Globus pallidus (tissue), 1 donor: ENCODE measurements at places on chromosomes 16 and 17.

- no peak for DNase-seq
Observed at GRCh38 chr17:45987706-45988105, 11.3 kb upstream of the STH start.

DNA sequence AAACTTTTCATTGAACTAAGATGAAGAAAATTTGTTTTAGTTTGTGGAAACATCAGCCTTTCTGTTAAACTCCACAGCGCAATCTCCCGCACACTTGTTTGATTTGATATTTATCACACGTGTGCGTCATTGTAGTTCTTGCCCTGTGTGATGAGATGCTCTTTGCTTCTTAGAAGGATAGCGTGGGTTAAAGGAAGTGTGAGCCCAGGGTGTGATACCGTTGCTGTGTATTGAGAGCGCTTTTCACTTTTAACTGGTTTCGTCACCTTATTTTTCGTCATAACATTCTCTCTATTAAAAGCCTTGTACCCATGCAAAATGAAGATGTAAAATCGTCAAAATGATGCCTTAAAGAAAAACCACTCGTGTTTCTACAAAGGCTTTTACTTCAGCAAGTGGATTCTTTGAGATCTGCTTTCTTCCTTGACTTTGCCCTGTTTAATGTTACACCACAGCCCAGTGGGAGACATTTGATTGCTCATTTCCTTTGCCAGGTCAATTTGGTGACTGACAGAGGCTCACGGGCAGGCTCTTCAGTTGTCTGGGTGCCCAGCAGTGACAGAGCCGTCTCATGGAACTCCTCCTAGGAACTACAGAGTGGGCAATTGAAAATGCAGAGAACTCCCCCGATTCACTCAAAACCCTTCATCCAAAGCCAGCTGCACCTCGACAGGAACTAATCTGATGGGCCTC is 61.1 kb downstream of the RPA1 start:
- no peak for DNase-seq

GRCh38 chr16:19601083-19601976 is 45.8 kb downstream of the VPS35L start:
- peak; percentile 85 for DNase-seq

GRCh38 chr17:32141679-32142037 is 644 bp upstream of the RHOT1 start:
- DNase-seq: peak; percentile 33

DNA sequence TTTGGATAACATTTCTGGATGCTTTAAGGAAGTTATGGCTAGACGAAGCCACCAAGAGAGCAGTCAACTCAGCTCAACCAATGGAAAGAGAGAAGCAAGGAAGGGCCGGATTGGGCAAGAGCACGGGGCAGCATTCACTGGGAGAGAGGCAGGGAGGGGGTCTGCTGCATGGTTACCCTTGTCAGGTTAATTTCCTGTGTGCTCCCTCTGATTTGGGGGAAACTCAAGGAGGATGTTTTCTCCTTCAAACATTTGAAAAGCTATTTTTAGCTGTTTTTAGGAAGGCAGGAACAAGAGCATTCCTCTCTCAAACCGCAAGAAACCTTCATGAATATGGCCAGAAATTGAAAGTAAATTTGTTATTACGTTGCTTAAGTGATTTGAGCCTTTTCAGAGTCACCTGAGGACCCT is 118.5 kb upstream of the ZFHX3 start:
- DNase-seq: peak; percentile 23

DNA sequence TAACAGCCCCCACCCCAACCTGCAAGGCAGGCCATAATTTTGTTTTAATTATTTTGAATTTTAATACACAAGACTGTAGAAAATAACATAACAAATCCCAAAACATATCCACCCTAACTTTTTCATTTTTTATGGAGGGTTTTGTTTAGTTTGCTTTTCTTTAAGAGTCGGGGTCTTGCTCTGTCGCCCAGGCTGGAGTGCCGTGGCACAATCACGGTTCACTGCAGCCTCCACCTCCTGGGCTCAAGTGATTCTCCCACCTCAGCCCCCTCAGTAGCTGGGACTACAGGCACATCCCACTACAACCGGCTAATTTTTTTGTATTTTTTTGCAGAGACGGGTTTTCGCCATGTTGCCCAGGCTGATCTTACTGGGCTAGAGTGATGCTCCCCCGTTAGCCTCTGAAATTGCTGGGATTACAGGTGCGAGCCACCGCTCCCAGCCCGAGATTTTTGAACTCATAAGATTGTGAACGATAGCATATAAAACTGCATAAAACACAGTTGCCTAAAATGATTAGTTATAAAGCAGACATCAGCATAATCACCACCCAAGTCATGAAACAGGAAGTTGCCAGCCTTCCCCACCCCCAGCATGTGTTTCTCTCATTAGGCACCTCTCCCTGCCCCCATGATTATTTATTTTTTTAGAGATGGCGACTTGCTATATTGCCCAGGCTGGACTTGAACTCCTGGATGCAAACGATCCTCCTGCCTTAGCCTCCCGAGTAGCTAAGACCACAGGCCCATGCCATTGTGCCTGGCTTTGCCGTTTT is 13.6 kb upstream of the DOC2B start:
- no peak for DNase-seq

- DNase-seq: no peak
Observed at GRCh38 chr17:67671493-67671892, 46.2 kb upstream of the NOL11 start.

DNA sequence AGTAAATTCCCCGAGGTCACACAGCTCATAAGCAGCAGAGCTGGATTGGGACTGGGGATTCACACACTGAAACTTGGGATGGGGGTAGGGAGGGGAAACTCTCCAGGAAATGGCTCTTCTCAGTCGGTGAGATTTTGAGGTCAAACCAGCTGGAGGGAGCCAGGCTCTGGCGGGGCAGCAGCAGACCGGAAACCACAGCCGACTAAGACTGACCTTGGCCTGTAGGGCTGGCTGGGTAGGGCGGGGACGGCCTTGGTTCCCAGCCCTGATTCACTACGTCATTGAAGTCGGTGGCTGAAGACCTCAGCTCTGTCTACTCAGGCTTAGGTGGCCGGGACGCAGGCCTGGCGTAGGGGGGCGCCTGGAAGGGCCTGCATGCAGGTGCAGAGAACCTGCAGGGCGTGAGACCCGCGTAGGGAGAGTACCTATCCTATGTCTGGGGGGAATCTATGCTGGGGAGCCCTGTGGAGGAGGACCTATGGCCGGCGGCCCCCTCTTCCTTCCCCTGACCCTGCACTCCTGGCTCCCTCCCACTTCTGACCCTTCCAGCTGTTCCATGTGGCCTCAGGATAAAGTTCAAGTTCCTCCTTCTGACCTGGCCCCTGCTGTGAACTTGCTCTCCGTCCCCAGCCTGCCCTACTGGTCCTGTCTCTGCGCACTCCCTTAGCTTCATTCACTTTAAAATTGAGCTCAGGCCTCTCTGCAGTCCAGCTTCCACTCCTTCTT is 11.9 kb upstream of the SLC4A1 start:
- peak; percentile 64 for DNase-seq

- DNase-seq: no peak
Observed at GRCh38 chr17:30956764-30957374, 14.0 kb upstream of the RNF135 start.
